ENCODE measurements at places on chromosomes 4 and X.
A peak's percentile ranks its signal among the peaks of the same experiment; 100 is the strongest.

DNA sequence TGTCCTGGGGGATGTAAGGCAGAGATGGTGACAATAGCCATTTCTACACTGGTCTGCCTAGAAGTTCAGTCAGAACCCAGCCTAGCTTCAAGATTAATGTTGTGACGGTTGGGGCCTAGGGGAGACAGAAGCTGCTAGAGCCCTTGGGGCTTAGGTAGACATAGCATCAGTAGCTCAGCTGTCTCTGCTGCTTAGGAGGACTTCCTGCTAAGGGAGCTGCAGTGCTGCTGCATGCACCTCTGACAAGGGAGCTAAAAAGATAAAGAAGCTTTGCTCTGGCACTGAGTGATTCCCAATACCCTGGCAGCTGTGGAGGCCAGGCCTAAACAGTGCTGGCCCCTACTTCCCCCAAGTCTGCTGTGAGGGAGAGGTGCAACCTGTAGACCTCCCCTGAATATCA, 116.0 kb downstream of the CT47B1 start:
- DNase-seq = no peak

DNA sequence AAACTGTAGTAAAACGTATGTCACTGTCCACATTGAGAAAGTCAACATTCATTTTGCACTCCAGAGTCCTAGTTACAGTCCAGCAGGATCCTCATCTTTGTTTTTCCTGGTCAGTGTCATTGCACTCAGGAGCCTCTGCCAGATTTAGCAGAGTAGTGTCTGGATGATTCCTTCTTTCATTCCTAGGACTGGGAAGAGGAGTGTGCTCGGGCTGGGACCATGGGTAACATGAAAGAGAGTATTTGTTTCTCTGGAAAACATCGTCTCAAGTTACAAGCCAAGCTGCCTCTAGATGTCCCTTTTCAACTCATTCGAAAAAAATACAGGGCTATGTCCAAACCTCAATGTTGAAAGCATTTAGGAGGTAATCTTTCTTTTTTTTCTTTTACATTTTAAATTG, 69.9 kb upstream of the TNIP3 start:
- DNase-seq = no peak

DNA sequence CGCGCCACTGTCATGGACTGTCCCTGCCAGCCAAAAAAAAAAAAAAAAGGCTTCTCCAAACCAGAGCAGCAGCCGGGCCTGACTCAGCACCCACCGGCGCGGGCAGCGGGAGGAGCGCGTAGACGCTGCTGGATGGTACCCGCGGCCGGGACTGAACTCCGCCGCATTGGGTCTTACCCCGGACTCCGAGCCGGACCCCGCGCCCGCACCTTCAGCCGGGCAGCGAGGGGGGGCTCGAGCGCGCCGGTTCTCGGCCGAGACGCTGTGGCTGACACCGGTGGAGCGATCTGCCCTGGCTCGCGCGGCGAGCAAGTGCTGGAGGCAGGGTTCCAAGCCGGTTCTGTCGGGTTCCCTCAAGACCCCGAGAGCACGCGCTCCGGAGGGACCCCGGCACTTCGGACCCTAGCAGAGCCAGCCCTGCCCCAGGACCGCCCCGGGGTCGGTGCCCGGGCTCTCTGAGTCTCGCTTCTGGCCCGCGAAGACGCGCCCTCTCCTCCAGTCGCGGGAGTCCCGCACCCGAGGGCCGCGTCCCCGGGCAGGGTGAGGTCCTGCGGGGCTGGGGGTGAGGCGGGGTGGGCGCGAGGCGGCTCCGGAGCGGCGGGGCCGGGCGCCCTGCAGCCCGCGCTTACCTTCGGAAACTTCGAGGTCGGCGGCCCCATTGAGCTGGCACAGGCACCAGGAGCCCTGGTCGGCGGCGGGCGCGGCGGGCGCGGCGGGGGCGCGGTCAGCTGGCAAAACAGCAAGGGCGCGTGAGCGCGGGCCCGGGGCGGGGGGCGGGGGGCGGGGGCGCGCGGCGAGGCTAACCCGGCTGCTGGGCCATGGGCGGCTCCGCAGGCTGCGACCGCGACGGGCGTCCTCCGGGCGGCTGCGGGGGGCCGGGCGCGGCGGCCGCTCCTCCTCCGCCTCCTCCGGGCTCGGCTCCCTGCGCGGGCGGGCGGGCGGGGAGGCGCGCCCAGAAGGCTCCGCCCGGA, 11.8 kb upstream of the MAN2B2 start:
- DNase-seq = no peak

DNA sequence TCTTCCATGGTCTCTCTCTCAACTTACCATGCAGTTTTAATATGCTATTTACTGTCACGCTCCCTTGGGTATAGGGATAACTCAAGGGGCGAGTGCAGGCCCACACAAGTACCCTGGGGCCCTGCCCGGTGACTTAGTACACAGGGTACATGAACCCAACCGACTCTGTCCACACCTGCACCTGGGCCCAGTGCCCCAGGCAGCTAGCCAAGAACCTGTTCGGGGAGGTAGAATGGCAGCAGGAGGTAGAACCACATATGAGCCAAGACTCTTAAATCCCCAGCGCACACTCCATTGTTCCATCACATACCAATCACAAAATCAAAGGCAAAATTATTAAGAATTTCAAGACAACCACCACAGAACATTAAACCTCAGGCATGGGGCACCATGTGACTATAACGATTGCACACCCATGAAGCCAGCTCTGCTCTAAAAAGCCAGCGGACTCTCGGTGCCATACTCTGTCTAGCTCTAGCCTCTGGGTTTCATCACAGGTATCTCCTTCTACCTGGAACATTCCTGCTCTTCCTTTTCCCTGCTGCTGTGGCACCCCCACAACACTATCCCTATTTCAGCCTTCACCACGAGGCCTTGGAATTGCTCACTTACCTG, 14.6 kb downstream of the PHF8 start:
- no peak for DNase-seq

- no peak for DNase-seq
Measured at GRCh38 chr4:7381890-7382633, 52.7 kb downstream of the PSAPL1 start.

- DNase-seq = no peak
Measured at GRCh38 chr4:98166731-98167041, 23.4 kb upstream of the STPG2 start.

- DNase-seq = no peak
Measured at GRCh38 chrX:45353456-45353855, 152.8 kb upstream of the DIPK2B start.

GRCh38 chr4:162056990-162057389, 106.8 kb downstream of the FSTL5 start:
- DNase-seq = no peak

GRCh38 chr4:4439782-4440181, 52.9 kb downstream of the NSG1 start:
- DNase-seq = no peak

DNA sequence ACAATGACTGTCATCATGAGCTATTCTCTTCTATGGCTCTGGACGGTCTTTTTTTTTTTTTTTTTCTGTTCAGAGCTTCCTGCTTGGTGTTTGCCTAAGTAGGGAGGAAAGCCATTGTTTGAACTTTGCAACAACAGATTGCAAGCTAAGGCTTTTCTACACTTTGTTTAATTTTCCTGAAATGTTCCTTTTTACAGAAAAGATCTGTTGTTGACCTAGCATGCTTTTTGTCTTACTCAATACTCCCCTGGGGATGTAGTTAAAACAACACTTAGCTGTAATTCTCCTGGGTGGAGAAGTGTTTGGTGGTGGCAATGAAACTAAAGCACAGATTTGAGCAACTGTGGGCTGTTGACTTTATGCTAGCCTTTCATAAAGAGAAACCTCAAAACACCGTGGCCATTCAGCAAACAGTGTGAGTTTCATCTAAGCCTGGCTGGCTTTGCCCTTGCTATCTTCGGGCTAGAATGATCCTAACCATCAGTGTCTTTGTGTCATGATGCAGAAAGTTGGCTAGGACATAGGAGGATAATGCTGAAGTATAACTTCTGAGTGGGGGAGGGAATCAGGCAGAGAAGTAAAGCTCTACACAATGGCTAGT, 110.5 kb downstream of the ANXA3 start:
- no peak for DNase-seq

- DNase-seq = no peak
Measured at GRCh38 chrX:41265615-41266014, 68.3 kb upstream of the DDX3X start.

DNA sequence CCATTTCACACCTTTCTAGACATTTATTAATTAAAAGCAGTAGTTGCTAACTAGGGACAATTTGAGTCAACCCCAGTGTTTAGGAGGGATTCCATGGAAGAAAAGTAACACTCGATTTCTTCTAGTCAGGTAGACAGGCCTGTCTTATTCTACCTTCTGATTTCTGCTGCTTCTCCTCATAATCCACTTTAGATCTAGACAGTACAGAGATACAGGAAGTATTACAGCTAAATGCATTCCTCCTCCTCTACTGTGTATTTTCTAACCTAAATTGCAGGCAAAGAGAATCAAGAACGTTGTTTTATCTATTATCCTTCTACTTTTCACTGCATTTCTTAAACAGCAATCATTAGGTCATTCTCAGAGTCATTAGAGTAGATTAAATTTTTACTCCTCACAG, 52.6 kb downstream of the LPAR4 start:
- no peak for DNase-seq

DNA sequence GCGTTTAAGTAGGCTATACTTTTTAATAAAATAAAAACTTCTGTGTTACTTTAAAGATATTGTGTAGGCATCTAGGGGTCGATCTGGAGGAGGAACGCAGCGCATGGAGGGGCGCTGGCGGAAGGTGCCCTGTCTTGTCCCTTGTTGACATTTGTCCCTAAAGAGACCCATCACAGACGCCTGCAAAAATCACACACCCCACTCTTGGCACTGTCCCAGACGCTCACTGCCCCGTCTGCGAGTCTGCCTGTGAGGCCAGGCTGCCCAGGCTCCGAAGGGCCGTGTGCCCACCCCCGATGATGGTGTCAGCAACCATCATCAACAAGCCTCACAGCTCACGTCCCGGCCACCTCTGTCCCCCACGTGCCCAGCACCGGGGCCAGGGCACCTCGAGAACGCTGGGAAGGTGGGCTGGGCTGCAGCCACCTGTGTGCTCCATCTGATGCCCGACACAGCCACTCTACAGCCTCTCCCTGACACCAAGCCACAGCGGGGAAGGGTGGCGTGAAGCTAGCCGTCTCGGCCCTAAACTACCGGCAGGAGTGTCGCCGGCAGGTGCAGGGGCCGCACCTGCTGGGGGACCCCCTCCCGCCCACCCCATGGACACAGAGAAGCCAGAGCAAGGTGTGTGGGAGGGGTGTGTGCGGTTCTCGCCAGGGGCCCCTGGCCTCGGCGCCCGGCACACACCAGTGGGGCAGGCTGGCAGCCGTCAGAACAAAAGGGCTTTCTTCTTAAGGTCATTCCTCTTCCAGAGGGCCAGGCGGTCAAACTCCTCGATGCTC, 26.8 kb upstream of the AFAP1 start:
- DNase-seq = no peak

DNA sequence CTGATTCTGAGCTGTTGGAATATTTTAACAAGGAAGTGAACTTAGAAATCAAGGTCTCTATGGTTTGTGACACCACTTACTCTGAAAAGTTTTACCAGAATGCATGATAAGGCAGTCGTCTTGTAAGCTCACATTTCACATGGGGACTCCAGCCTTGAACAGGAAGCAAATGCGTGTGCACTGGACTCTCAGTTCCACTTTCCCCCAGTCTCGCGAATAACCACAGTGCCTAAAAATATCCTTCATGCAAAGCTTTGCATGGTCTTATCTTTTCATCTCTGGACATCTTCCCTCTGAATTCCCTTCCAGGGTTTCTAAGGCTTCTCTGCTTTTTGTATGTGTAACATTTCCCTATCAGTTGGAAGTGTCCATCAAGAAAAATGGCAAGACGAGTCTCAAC, 581.8 kb downstream of the NLGN4X start:
- no peak for DNase-seq

GRCh38 chrX:56248492-56248891, 16.3 kb downstream of the KLF8 start:
- DNase-seq = peak; percentile 7

GRCh38 chr4:10157478-10158332, 41.1 kb upstream of the WDR1 start:
- peak; percentile 44 for DNase-seq

DNA sequence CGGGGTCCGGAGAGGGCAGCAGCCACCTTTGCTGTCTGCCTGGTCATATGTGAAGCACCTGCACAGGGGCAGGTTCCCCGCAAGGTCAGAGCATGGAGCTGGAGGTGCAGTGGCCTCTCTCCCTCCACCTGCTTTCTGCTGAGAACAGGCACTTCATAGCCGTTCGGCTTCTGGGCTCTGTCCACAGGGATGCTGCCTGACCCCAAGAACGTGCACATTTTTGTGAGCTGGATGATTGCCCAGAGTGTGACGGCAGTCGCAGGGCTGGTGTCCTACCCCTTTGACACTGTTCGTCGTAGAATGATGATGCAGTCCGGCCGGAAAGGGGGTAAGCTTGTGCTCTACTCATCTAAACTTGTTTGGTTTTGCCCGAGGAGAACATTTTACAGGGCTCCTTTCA, 2.5 kb downstream of the SLC25A4 start:
- DNase-seq = no peak

Measured in RCC 7860 (cell line).